ENCODE measurements at places on chromosomes 1 and 21. TPM values are rescaled to one million over a fixed set of nuclear protein-coding genes. Genes with fewer than 3 reads are reported as not detected.

The CNR2 gene
- total RNA-seq = not detected

The MEX3A gene
- total RNA-seq = 4.5 TPM

The CACHD1 gene
- total RNA-seq = 6.9 TPM

The ZBTB8A gene
- 6.6 TPM for total RNA-seq

GRCh38 chr1:204151552-204152309, at the start of gene ETNK2:
TSS of gene ETNK2 (minus strand) at chr1:204152044. CDS start at chr1:204151852, 192 bp downstream.
- DNase-seq = peak; percentile 34

GRCh38 chr1:116382321-116382720, 9.3 kb downstream of the ATP1A1 start:
- DNase-seq = no peak

GRCh38 chr1:240344918-240345317, 253.2 kb downstream of the FMN2 start:
- no peak for DNase-seq

DNA sequence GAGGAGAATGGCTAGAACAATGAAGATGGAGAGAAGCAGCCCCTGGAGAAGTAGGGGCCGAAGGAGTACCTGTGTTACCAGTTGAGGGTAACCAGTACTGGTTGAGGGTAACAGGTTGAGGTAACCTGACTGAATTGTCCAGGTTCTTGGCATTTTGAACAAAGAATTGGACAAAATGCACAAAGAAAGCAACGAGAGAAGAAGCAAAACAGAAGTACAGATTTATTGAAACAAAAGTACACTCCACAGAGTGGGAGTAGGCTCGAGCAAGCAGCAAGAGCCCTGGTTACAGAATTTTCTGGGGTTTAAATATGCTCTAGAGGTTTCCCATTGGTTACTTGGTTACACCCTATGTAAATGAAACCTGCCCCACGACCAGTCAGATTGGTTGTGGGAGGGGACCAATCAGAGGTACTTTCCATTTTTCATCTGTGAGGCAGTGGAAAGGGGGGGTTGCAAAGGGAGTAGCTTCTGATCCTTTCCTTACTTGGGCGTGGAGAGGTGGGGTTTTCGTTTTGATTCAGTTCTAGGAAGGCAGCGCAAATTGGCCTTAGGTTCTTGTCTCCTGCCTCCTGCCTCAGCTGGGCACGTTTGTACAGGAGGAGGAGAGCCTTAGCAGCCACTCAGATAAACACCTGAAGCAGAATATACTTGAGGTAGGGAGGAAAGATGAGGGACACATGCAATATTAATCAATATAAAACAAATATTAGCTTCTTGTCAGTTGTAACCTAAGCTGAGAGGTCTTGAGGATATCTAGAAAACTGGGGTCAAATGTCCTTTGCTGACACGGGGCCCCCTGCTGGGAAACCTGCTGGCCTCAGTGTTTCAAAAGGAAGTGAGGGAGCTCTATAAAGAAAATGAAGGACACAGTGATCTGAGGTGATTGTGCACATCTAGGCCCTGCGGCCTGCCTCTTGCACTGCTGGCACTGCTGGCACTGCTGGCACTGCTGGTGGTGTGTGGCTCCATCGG, 14.3 kb upstream of the LSM10 start:
- DNase-seq = no peak

- no peak for DNase-seq
Measured at GRCh38 chr1:47660622-47661021, 222.8 kb downstream of the FOXD2 start.

DNA sequence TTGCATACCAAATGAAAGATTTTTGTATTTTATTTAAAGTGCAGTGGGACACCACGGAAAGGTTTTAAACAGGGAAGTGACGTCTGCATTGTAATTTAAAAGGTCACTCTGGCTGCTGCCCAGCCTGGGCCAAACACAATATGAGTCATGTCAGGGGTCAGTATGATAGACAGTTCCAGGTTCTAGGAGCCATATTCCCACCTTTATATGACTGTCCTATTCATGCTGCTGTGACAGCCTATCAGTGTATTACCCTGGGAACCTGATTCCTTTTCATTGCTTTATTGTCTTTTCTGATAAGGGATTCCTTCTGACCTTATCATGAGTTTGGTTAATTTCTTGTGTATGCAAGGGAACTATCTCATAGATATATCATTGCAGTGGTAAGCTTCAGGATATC, 5.3 kb downstream of the VANGL1 start:
- no peak for DNase-seq

DNA sequence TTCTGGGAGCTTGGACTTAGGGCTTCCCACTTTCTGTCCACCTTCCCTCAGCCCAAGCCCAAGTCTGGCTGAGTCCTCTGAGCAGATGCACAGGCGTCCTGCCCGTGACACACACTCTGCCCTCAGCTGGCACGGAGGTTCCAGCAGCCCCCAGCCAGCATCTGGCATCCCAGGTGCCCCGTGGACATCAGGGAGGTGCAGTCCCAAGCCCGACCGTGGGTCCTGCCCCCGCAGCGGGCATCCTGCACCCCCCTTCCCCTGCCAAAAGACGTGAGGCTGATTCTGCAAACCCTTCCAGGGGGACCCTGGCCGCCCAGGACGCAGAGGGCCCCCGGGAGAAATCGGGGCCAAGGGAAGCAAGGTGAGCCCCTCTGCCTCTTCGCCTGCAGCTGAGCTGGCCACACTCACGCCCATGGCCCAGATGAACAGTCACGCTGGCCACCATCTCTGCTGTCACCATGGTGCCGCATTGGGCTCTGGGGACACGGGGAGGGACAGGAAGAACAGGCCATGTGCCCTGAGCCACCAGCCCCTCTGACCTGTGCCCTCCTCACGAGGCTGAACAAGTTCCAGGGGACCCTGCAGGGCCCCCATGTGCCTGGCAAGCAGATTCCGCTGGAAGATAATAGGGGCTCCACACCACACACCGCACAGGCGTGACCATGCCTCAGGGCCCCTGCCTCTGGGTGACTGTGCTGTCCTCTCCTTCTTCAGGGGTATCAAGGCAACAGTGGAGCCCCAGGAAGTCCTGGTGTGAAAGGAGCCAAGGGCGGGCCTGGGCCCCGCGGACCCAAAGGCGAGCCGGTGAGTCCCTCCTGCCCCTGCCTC, 20.6 kb downstream of the COL6A2 start:
- DNase-seq = no peak

DNA sequence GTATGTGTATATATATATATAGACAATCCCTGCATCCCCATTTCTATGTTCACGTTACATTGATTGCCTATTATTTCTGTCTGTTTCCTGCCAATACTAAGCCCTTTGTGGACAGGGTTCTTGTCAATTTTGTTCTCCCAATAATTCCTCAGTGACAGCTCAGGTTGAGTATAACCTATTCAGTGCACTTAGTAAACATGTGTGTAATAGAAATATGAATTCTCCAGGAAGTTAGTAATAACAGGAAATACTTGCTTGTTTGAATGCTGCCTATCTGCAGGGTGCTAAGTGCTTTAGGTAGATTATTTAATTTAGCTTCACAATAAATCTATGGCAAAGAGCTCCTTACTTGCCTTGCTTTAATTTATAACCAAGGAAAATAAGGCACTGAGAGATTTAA, 52.8 kb upstream of the PTGFR start:
- no peak for DNase-seq

GRCh38 chr21:41397471-41397891, 28.6 kb upstream of the MX1 start:
- DNase-seq = no peak

GRCh38 chr1:203609979-203610493, 16.6 kb upstream of the ATP2B4 start:
- DNase-seq = no peak
